ENCODE measurements at places on chromosomes 16 and 17. TPM values are rescaled to one million over a fixed set of nuclear protein-coding genes. Genes with fewer than 3 reads are reported as not detected.

DNA sequence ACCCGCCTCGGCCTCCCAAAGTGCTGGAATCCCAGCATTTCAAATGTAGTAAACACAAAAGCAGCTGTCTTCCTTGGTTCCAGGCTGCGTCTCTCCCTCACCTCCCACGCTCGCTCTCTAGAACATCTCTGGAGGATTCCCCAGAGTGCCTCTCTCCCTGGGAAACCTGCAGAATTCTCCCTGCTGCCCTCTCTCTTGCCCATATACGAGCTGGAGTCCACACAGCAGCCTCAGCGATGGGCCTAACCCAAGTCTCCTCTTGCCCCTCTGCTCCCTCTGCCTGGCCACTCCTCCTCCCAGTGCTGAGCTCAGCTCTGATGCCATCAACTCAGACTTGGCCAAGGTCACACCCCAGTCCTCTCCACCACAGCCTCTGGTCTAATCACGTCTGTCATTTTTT, 10.6 kb downstream of the GPRC5B start:
- no peak for DNase-seq

DNA sequence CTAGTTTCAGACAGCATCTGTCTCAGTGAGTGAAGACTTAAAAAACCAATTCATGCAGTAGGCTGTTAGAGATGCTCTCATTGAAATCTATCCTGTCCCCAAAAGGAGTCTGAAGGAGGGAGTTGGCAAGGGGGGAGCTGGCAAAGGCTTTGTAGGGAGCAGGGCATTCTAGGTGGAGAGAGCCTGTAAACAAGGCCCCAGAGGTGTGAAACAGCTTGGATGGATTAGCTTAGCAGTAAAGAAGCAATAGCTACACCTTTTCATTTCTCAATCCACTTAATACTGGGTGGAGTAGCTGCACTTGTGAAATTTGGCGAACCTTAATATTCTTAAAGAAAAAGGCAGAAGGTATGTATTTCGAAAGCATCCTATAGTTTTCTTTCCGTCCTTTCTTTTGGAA, 61.8 kb downstream of the KSR1 start:
- DNase-seq: no peak

DNA sequence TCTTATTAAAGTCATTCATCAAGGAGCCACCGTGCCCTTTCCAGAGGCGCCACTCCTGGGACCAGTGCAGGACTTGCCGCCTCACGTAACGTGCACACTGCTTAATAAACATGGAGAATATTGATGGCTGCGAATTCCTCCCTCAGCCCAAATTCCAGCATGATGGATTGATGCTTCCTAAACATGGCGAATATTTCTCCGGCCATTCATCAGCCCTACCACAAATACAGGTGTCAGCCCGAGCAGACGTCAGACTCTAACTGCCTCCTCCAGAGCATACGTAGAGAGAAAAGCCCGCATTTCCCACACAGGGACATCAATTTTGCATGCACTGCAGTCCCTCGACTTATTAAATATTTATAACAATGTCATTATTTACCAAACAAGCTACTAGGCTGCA, 97.0 kb downstream of the USP31 start:
- DNase-seq: no peak

DNA sequence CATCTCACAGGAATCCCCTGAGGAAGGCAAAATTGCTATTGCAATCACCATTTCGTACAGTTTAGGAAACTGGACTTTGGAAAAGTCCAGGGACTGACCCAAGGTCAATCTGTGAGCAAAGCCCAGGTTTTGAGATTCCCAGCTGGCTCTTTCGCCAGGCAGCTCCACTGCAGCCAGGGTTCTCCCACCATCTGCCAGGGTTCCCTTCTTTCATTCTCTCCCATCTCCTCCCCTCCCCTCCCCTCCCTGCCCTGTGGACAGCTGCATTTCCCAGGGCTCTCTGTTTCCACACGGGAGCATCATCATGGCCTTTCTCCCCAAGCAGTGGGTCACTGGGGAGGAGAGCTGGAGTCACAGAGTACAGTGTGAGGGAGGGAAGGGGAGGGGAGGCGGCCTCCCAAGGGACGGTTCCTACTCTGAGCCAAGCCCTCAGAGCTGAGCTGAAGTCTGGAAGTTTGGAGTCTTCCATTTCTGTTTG, 11.9 kb upstream of the GSDMA start:
- no peak for DNase-seq

DNA sequence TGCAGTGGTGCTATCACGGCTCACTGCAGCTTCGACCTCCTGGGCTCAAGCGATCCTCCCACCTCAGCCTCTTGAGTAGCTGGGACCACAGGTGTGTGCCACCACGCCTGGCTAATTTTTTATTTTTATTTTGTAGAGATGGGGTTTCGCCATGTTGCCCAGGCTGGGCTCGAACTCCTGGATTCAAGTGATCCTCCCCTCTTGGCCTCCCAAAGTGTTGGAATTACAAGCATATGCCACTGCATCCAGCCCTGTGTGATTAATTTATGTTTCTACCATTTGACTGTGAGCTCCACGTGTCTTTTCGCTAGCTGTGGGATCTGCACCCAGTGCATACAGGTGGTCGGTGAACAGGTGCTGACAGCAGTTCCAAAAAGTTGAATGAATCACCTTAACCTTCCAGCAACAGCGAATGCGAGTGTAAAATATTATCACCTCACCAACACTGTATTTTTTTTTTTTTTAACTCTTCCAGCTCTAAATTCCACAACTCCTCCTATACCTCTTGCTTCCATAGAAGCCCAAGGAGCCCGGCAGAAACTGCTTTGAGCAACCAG, 484 bp upstream of the NUDT7 start:
- no peak for DNase-seq

DNA sequence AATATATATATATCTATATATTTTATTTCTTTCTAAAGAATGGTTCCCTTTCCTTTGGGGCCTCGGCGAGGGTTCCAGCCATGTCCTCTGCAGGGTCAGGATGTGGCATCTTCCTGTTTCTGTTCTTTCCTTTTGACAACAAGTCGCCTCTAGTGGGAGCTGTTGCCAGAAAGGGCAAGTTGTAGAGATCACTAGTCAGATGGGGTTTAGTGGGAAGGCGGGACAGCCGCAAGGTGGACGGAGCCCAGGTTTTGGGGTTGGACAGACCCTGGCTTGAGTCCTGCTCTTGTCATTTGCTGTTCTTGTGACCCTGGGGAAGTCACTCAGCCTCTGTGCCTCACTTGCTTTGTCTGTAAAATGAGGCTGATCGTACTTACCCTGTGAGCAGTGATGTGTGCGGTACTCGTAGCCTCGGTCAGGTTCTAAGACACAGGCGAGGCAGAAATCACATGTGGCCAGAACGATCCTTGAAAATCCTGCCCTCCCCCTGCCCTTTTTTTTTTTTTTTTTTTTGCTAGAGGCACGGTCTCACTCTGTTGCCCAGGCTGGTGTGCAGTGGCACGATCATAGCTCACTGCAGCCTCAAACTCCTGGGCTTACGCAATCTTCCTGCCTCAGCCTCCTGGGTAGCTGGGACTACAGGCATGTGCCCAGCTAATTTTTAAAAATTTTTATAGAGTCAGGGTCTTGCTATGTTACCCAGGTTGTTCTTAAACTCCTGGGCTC, 80.1 kb downstream of the ABCC6 start:
- DNase-seq: peak; percentile 18

- DNase-seq: no peak
Observed at GRCh38 chr16:19717314-19717713, 713 bp downstream of the KNOP1 start.

GRCh38 chr17:43698678-43699437, 37.1 kb upstream of the MEOX1 start:
- DNase-seq: no peak

DNA sequence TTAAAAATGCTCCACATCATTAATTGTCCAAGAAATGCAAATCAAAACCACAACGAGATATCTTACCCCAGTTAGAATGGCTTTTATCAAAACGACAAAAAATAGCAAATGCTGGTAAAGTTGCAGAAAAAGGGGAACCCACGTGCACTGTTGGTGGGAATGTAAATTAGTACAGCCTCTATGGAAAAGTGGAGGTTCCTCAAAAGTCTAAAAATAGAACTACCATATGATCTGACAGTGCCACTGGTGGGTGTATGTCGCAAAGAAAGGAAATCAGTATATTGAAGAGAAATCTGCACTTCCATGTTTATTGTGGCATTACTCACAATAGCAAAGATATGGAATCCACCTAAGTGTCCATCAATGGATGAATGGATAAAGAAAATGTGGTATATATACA, 38.2 kb upstream of the ZFHX3 start:
- no peak for DNase-seq

DNA sequence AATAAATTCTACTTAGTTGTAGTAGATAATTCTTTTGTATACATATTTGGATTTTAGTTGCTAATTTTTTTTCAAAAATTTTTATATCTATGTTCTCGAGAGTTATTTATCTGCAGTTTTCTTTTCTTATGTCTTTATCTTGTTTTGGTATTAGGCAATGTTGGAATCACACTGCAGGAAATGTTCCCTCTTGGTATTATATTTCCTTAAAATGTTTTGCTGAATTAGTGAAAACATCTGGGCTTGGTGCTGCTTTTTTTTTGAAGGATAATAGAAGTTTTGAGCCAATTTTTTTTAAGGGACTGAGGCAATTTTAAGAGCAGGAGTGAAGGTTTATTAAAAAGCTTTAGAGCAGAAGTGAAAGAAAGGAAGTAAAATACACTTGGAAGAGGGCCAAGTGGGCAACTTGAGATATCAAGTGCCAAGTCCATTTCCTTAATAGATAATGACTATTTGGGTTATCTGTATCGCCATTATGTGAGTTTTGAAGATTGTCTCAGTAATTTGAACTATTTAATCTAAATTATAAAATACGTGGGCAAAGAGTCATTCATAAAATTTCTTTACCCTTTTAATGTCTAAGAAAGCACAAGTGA, 1390.1 kb upstream of the CDH8 start:
- DNase-seq: no peak

- peak; percentile 41 for DNase-seq
Observed at GRCh38 chr17:70137451-70138230, 31.7 kb upstream of the KCNJ2 start.

- DNase-seq: no peak
Observed at GRCh38 chr16:50460538-50461399, 87.4 kb upstream of the NKD1 start.

DNA sequence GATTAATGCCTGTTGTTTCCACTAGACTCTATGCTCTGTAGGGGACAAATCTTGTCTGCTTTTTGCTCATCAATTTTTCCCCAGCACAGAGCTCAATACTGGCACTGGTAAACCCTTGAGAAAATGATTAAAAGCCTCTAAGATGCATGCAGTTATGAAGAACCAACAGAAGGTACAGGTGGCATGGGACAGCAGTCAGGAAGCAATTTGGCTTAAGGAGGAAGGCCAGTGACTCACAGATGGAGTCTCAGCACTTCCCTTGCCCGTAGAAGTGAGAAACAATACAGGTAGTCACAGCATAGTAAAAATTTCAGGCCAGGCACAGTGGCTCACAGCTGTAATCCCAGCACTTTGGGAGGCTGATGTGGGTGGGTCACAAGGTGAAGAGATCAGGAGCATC, 504.7 kb upstream of the RBFOX1 start:
- DNase-seq: no peak

- no peak for DNase-seq
Observed at GRCh38 chr16:27698266-27698665, 148.3 kb downstream of the KATNIP start.

DNA sequence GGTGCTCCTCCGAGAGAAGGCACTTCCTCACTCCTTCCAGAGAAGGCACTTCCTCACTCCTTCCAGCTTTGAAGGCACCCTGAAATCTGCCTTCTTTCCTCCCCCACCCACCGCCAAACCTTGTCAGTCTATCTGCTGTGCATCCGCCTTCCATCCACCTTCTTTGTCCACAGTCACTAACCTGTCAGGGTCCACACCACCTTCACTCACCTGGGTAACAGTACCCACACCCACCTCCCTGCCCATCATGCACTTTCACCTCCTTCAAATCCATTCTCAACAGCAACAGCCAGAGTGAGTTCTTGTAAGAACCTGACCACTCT, 5.2 kb downstream of the CCDC102A start:
- DNase-seq: no peak

- DNase-seq: no peak
Observed at GRCh38 chr17:38663964-38664644, 10.7 kb downstream of the EPOP start.

DNA sequence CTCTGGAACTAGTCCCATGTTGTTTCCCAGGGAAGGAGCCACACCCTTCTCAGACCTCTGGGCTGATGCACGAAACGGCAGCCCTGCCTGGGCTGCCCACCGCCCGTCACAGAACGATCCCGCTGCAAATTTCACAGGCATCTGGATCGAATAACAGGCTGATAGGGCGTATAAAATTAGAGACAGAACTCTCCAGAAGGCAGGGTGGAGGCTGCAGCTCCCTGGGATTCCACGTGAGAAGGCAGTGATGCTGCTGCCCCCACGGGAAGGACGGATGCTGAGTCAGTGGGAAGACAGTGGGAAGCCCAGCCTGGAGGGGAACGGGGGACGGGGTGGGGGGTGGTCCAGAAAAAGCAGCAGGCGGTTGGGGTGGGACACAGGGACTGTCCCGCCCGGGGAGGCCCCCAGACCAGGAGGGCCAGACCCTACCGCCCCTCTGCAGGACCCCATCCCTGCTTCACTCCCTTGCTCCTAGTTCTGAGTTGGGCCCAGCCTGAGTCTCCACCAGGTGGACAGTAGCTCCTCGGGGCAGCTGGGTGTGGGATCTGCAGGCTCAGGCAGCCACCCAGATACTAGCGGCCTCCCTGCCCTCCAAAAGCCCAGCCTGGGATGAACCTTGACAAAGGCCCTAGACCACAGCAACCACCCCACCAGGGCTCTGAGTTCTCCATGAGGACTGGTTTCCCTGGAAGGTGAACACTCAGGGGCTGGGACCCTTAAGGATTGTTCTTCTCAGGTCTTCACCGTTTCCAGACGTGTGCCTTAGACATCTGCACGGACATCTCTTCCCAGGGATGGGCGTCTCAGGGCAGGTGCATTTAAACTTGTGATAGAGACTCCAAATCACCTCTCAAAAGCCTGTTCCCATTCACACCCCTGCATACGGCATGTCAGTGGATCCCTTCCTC, 117.8 kb downstream of the METRNL start:
- peak; percentile 7 for DNase-seq

DNA sequence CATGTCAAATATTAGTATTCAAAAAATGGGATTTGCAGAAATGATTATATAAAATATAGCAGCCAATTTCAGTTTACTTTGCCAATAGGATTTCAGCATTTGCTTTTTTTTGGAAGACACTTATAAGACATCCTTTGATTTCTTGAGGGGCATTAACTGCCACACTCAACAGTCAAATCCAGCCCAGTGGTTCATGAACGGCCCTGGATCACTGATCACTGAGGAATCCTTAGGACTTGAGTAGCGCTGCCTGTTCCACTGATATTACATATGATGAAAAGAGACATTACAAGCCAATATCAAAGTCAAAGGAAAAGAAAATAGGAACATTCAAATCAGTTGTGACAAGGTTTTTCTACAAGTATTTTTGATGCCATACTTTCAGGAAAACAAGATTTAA, 21.0 kb upstream of the YWHAE start:
- no peak for DNase-seq

- DNase-seq: no peak
Observed at GRCh38 chr17:79027925-79028491, 4.0 kb downstream of the C1QTNF1 start.

The CHD9NB gene
- 0.25 TPM for total RNA-seq

The CEP112 gene
- 1.1 TPM for total RNA-seq

The TP53TG3C gene
- total RNA-seq: not detected

Measured in activated T-helper 2 cell treated with anti-CD3 and anti-CD28 coated beads, Interferon-gamma antibody, Interleukin-2, Interleukin-4, amounts not matched to agents 10 μg/mL and 5 μg/mL and 100 μg/mL, durations not matched to agents 14 hours and 24 hours and 36 hours (primary cell).